ENCODE measurements at places on chromosomes 7 and 10.

- DNase-seq: no peak
These were observed 11.3 kb downstream of the KCNIP2 start for GRCh38 chr10:101832325-101832771.

- DNase-seq: no peak
These were observed 697.6 kb downstream of the KCNMA1 start for GRCh38 chr10:76939933-76940468.

DNA sequence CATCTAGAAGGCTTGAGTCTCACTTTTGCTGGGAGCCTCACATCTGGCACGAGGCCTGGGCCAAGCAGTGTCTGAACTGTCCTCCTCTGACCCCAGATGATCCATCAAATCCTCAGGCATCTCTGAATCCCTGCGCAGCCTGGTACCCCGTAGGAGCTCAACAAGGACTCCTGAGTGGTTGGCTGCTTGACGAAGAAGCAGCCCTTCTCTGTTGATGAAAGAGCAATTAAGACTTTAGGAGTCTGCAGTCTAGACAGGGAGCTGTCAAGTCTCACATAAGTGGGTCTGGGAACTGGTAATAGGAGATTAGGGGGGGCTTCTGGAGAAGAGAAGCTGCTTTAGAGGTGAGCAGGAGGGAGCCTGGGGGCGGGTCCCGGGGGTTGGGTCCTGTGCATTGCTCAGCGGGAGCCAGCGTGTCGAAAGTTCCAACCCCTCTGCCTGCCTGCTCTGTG, 326.0 kb downstream of the RPS24 start:
- DNase-seq: no peak

- DNase-seq: no peak
These were observed 1239.2 kb downstream of the REEP3 start for GRCh38 chr10:64760371-64760770.

DNA sequence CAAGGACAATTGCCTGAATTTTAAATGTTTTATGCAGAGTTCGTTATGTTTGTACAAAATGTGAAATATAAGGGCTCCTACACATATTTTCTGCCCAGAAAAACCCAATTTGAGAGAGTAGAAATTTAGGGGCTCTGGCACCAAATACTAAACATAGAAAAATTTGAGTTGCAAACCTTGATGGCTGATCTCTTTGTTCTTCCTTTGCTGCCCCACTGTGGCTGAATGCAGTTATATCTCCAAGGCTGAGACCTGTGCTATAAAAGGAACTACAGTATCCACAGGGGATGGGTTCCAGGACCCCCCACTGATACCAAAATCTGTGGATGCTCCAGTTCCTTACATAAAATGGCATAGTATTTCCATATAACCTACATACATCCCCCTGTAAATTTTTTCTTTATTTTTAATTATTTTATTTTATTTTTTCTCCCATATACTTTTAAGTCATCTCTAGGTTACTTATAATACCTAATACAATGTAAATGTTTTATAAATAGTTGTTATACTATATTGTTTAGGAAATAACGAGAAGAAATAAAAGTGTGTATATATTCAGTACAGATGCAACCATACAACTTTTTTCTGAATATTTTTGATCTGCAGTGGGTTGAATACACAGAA, 22.5 kb downstream of the CFAP43 start:
- DNase-seq: peak; percentile 47

- DNase-seq: no peak
These were observed 166.1 kb downstream of the PRKAG2 start for GRCh38 chr7:151710646-151711434.

GRCh38 chr7:41313171-41313570, 389.7 kb downstream of the INHBA start:
- DNase-seq: no peak

DNA sequence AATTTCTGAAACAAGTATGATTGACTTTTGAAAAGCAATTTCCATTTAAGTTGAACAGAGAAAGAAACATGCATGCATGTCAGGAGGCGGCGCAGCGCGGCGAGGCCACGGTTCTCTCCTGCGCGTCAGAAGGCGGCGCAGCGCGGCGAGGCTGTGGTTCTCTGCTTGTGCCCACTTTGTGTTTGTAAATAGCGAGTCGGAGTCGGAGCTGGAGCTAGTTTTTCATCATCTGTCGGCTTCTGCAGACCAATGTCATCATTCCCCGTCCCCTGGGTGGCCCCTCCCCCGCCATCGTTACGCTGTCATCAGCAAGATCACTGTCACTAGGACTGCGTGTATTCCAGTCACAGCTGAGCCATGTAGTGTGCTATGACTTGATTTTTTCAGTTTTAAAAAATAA, 49.2 kb downstream of the INPP5A start:
- DNase-seq: no peak

DNA sequence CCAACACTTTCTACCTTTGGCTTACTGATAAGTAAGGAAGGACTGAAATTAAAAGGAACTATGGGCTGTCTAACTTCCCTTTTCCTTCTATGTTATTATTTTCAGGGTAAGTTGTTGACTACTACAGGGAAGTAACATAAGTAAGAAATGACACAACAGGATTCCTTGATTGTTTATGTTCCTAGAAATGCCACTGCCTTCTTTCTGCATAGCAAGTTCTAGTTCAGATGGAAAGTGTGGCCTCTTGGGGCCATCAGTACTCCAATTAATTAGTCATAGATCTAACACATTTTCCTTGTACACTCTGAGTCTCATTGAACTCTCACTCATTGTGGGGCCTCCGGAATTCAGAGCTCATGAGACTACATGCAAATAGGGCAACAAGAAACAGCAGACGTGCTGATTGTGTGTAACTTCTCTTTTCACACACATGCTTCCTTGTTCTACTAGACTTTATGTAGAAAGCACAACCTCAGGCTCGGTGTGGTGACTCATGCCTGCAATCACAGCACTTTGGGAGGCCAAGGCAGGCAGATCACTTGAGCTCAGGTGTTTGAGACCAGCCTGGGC, 35.3 kb upstream of the HIBADH start:
- DNase-seq: no peak

DNA sequence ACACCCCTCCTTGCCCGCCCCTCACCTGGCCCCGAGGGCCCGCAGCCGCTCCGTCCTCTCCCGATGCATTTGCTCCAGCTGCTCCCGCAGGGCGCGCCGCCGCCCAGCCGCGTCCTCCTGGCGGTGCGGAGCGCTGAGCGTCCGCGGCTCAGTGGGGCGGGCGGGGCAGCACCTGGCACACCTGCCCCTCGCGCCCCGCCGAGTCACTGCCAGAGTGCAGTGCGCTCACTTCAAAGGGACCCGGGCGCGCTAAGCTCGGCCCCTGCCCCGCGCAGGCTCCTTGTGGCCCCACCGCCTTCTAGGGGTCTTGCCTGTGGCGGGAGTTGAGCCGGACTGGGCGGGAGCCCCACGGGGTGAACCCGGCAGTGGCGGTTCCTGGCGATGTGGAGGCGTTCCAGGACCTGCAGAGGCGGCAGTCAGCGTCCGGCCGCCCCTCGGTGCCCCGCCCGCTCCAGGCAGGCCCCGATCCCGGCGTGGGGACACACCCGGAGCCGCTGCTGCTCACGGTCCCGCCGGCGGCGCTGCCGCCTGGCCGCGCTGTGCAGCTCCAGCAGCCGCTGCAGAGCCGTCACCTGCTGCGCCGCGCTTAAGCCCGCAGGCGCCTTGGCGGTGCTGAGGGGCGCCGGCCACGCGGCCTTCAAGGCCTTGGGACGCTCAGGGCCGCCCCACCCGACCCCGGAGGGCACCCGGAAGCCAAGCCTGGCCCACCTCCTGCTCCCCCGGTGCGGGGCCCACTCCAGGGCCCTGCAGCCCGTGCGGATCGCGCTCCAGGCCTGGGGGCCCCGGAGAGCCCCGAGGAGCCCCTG, 6.7 kb downstream of the ATP6V1F start:
- DNase-seq: no peak

- DNase-seq: no peak
These were observed 46.4 kb upstream of the KMT2E start for GRCh38 chr7:104967595-104967994.

- no peak for DNase-seq
These were observed 109.2 kb upstream of the TRIM24 start for GRCh38 chr7:138350701-138351357.

GRCh38 chr10:62541811-62542210, 167.6 kb downstream of the ZNF365 start:
- DNase-seq: no peak

DNA sequence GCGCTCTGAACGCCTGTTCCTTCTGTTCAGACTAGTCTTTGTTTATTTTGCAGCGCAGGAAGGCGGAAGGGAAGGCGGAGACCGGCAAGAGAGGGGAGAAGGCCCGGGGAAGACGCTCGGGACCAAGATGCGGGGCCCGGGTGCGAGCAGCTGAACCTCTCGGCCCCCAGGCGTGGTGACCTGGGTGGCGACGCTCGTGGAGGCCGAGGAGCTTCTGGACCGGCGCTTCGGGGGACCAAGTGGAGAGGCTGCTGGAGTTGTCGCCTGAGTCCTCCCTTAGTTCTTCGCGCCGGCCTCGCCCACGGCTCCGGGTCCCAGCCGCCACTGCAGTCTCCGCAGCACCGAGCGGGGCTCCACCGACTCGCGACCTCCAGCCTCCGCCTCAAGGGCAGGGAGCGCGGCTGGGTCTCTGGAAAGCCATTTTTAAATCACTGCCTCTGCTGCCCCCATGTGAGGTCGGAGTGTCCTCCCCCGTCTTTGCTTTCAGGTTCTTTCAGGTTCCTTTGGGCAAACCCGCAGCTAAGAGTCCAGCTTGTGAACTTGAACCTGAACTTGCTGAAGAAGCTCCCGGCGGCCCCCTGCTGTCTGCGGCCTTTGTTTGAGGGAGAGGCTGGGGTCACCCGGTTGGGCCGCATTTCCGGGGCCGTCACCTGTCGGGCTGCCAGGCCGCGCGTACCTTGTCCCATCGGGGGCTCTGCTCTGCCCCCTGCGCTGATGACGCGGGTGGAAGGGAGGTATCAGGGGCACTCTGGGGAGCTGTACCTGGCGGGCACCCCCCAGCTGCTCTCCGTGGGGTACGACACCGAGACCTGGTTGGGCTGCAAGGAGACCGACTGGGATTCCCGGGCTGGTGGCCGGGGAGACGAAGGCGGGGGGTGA, 136.0 kb downstream of the KIF20B start:
- no peak for DNase-seq

DNA sequence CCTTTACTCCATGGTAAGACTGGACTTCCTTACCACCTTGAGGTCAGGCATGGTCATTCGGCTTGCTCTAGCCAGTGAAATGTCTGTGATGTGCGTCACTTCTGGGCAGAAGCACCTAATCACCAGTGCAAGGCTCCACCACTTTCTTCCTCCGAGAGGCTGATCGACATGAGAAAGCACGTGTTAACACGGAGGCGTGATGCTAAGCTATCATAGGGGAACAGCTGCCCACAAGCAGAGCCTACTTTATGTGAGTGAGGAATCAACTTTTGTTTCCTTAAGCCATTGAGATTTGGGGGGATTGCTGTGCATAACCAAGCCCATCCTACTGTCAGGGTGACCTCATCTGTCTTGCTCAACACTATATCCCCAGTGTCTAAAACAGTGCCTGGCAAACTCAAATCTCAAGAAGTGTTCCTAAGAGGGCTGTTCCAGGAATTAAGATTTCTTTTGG, 23.1 kb upstream of the SAR1A start:
- DNase-seq: no peak

DNA sequence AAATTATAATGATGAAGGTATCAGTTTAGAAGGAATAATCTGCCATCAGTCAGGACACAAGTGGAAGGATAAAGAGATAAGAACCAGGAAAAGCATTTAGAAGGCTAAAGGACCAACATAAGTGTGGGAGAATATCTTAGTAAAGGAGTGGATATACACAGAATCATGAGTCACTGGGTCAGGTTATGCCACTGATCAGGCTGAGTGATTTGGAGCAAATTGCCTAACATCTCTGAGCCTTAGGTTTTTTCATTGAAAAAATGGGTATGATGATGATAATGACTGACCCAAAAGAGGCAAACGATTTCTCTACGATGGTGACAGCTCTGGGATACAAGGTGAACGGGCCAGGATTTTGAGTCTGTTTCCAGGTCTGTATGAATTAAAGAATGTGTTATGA, 2.8 kb upstream of the CUL1 start:
- no peak for DNase-seq

Data from HTR-8/SVneo (cell line).